ENCODE measurements at places on chromosomes 4 and X.

DNA sequence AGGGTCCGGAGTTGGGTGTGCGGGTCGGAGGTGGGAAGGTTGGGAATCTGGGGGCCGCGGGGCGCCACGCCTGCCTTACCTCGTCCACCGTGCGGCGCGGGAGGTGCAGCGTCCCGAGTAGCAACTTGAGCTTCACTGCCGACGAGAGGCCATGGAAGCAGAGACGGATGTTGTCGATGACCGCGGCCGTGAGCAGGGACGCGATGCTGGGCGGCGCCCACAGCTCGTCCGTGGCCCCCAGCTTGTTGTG, 178 bp downstream of the NELFA start:
- no peak for DNase-seq

DNA sequence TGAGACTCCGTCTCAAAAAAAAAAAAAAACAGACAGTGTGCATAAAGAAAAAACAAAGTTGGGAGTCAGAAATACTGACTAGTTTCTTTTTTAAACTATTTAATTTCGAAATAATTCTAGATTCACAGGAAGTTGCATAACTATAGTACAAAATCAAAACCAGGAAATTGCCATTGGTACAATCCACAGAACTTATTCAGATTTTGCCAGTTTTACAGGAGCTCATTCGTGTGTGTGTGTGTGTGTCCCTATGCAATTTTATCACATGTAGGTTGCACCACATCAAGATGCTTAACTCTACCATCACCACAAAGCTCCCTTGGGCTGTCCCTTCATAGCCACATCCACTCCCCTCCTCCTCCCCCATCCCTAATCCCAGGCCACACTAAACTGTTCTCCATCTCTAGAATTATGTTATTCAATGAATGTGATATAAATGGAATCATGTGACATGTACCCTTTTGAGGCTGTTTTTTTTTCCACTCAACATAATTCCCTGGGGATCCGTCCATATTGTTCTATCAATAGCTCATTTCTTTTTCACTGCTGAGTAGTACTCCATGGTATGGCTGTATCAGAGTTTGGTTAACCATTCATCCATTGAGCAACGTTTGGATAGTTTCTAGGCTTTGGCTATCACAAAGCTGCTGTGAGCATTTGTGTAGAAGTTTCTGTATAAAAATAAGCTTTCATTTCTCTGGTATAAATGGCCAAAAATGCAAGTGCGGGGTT, 16.3 kb upstream of the DDX3X start:
- DNase-seq, result no peak

GRCh38 chr4:106694232-106694631, 325.7 kb upstream of the GIMD1 start:
- no peak for DNase-seq

GRCh38 chr4:151031831-151032605, 16.9 kb upstream of the LRBA start:
- no peak for DNase-seq

DNA sequence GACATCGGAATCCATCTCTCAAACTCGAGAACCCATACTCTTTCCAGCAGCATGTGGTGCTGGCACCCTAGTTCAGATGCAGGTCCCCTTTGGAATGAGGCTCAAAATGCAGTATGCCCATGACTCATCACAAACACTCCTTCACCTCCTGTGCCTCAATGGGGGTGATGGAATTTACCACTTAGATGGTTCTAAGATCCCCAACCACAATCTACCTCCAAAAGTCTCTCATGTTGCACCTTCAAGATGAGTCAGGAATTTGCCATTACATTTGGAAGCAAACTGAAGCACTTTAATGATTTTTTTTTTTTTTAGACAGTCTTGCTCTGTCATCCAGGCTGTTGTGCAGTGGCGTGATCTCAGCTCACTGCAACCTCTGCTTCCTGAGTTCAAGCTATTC, 8.5 kb upstream of the MID1 start:
- DNase-seq, result no peak

GRCh38 chr4:140947506-140947905, 185.8 kb downstream of the RNF150 start:
- DNase-seq, result no peak
